ENCODE measurements at places on chromosomes 11 and 22.

GRCh38 chr11:32184723-32185376 is 94.0 kb downstream of the RCN1 start:
- DNase-seq, result no peak

DNA sequence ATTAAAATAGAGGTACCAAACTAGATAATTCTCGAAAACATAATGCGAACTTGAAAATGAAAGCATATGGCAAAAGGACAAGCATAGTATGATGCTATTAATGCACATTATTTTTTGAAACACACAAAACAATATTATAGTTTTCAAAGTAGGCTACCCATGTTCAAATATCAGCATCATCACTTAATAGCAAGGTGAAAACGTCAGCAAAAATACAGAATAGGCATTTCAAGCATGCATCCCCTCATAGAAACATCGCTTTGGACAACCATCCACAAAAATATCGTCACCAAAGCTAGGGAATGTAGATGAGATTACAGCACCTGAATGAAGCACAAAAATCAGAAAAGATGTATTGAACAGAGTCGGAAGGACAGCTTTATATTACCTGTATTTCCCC is 814.5 kb upstream of the LRRC4C start:
- DNase-seq, result no peak

GRCh38 chr11:72224564-72225410 is at the start of gene INPPL1:
Gene INPPL1 (plus strand): TSS chr11:72224767. CDS start chr11:72224985, 218 bp downstream.
- peak; percentile 38 for DNase-seq

DNA sequence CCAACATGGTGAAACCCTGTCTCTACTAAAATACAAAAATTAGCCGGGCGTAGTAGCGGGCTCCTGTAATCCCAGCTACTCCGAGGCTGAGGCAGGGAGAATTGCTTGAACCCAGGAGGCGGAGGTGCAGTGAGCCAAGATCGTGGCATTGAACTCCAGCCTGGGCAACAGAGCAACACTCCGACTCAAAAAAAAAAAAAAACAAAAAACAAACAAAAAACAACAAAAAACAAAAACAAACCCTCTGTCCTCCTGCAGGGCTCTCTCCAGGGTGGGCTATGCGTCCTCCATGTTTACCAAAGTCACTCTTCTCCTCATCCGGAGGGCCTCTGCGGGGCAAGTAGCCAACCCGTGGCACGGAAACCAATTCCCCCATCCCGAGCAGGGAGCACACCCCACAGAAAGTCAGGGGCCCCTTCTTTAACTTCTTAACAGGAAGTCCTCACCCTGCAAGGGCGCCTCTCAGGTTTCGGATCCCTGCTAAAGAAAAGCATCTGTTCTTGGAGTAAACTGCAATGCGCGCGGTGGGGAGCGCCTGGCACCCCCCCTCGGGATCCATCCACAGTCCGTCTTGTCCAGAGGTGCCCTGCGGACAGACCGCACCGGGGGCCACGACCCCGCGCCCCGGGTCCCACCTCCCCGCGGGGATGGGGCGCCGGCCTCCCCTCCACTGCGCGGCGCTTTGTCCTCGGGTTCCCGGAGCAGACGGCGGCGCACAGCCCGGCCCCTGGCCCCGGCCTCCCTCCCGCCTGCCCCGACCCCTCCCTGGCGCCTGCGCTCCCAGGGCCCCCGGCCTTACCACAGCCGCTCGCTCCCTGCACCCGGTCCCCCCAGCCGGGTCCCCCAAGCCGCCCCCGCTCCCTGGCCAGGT is 712 bp downstream of the CERK start:
- peak; percentile 71 for DNase-seq
